Fibroblast of villous mesenchyme (primary cell): ENCODE measurements at places on chromosomes 5 and 9. TPM values are rescaled to one million over a fixed set of nuclear protein-coding genes. Genes with fewer than 3 reads are reported as not detected.

PCDHGB7 gene
- total RNA-seq: 11.2 and 12.6 TPM in 2 replicates

GABRA6 gene
- total RNA-seq: not detected in 2 replicates

NTNG2 gene
- 0.86 and 1.9 TPM in 2 replicates for total RNA-seq

PAPPA gene
- total RNA-seq: 42.5 and 104 TPM in 2 replicates

RUSC2 gene
- total RNA-seq: 24.2 and 33.2 TPM in 2 replicates

OCLN gene
- total RNA-seq: 0.43 and 0.64 TPM in 2 replicates

CMYA5 gene
- 1.3 and 1.7 TPM in 2 replicates for total RNA-seq

ZNG1F gene
- total RNA-seq: 6.5 and 7.1 TPM in 2 replicates

RASGEF1C gene
- total RNA-seq: not detected in 2 replicates

FBXO10 gene
- total RNA-seq: 16.1 and 16.4 TPM in 2 replicates

PCDHB12 gene
- total RNA-seq: under 0.01 TPM in 1 of 2 replicates, not detected in the other

BTNL8 gene
- total RNA-seq: not detected in 2 replicates

CAST gene
- total RNA-seq: 160 and 200 TPM in 2 replicates

ARHGEF28 gene
- total RNA-seq: 34.1 and 40.2 TPM in 2 replicates

BTNL9 gene
- total RNA-seq: not detected in 2 replicates

GRPEL2 gene
- 27.6 and 28.7 TPM in 2 replicates for total RNA-seq

SLC6A3 gene
- not detected in 2 replicates for total RNA-seq

FOXD4L4 gene
- total RNA-seq: under 0.01 TPM in 1 of 2 replicates, not detected in the other

ORM2 gene
- not detected in 2 replicates for total RNA-seq

PCDHB4 gene
- total RNA-seq: under 0.01 TPM in 2 replicates

NMUR2 gene
- not detected in 2 replicates for total RNA-seq

DNAJC18 gene
- 8.1 and 16.4 TPM in 2 replicates for total RNA-seq

MIGA2 gene
- 22.5 and 26.1 TPM in 2 replicates for total RNA-seq

PIP5KL1 gene
- total RNA-seq: 2.6 and 3.5 TPM in 2 replicates

DOCK2 gene
- total RNA-seq: 6.1 and 7.3 TPM in 2 replicates

SH2D3C gene
- 0.32 and 0.43 TPM in 2 replicates for total RNA-seq

MEIKIN gene
- not detected in 2 replicates for total RNA-seq

WDR38 gene
- total RNA-seq: not detected in 2 replicates

KCNN2 gene
- 0.64 and 2.6 TPM in 2 replicates for total RNA-seq

CAMK4 gene
- total RNA-seq: 1.3 and 3.2 TPM in 2 replicates

ADAMTS2 gene
- total RNA-seq: 30.2 and 44.5 TPM in 2 replicates

BAG1 gene
- 9.1 and 21.6 TPM in 2 replicates for total RNA-seq

TTC16 gene
- total RNA-seq: not detected in 2 replicates

PCDHA7 gene
- total RNA-seq: 0.32 and 0.86 TPM in 2 replicates

CDX1 gene
- under 0.01 and 0.64 TPM in 2 replicates for total RNA-seq

SHISAL2B gene
- not detected in 2 replicates for total RNA-seq

OR1J2 gene
- 0.32 and 0.43 TPM in 2 replicates for total RNA-seq

HOMER1 gene
- total RNA-seq: 12.6 and 15.5 TPM in 2 replicates

RGS3 gene
- 37.1 and 44.8 TPM in 2 replicates for total RNA-seq

ANKRD31 gene
- under 0.01 and 0.32 TPM in 2 replicates for total RNA-seq

SMIM33 gene
- not detected in 2 replicates for total RNA-seq

PRLR gene
- 0.97 and 3.5 TPM in 2 replicates for total RNA-seq

BAAT gene
- under 0.01 TPM in 1 of 2 replicates, not detected in the other for total RNA-seq

LCN9 gene
- total RNA-seq: not detected in 2 replicates

PPP3R2 gene
- not detected in 2 replicates for total RNA-seq

UBE2QL1 gene
- not detected in 2 replicates for total RNA-seq

PELO gene
- total RNA-seq: 44.9 and 47.7 TPM in 2 replicates

PCDHB10 gene
- total RNA-seq: under 0.01 and 0.32 TPM in 2 replicates

EIF4E1B gene
- total RNA-seq: not detected in 2 replicates
